Activated T-cell treated with anti-CD3 and anti-CD28 coated beads, Interleukin-2, amount 50 U/mL, for 48 hours (primary cell): ENCODE measurements at places on chromosomes 5 and 9.

DNA sequence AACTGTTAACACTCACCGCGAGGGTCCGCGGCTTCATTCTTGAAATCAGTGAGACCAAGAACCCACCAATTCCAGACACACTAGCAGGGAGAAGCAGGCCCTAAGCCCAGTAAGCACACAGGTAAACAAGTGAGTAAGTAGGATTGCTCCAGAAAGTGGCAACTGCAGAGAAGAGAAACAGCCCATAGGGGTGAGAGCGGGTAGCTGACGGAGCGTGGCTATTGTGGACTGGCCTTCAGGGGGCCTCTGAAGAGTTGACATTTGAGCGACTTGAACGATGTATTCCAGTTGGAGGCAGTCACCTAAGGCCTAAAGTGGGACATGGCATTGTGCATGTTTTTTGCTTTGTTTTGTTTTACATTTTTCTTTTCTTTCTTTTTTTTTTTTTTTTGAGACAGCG lies 74.2 kb downstream of the TSPAN17 start:
- DNase-seq, result no peak

DNA sequence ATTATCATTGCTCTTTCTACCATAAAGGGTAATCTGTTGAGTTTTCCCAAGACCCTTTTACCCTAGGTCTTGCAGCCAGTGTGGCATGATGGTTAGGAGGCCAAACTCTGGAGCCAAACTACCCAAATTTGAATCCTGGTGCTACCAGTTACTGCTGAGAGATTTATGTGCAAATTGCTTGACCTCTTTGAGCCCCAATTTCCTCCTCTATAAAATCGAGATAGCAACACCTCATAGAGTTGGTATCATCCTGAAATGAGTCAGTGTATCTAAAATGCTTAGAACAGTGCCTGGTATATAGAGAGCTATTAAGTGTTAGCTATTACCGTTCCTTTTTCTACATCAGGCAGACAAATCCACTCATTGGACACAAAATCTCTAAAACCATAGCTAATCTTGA lies 43.0 kb downstream of the ACTBL2 start:
- no peak for DNase-seq

GRCh38 chr5:54404568-54404967 lies 50.9 kb upstream of the HSPB3 start:
- DNase-seq, result no peak

DNA sequence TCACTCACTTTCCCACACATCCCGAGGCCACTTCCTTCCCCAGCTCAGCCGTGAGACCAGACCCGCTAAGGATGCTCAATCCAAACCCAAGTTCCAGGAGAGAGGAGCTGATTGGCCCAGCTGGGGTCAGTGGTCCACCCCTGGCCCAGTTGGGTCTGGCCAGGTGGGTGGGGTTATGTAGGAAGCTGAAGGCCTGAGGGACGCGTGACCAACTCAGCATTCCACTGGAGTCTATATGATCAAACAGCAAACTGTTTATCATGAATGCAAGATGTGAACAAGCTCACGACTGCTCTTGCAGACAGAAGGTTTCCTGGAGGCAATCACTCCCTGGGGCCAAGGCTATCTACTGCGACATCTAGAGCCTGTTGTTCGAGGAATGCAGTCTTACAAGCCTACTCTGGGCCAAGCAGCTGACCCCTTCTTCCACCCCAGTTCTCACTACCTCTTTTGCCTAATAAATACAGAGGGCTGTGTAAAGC lies 4.9 kb upstream of the RAPGEF1 start:
- DNase-seq, result no peak

DNA sequence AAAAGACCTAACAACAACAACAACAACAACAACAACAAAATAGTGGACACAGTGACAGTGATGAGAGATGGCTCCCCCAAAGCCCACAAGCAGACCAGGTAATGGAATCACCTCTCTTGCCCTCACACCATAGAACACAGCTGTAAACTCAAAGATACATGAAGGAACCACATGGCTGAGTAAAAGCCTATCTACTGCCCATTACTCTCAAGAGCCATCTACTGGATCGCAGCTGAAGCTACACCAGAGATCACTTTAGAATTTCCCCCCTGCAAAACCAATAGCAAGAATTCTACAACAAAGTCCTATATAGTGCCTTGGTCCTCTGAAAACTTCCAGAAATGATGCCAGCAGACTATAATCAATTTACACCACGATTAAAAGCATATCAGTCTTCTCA lies 1537.6 kb upstream of the CDH9 start:
- DNase-seq, result no peak

DNA sequence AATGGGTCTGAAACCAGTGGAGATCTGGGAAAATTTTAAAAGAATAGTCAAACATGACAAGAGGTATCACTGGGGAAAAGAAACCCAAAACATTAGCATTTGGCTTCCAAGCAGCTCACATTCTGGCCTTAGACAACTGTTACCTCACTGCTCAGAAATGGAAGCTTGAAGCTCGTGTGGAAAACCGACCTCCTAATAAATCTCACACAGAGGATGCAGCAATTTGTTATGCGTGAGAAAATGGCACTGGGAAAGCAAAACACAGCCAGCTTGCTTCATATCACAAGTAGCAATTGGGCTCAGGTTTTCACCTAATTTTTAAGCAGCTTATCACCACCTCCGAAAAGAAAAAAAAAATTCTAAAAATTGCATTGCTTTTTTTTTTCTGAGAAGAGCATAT lies 103.3 kb upstream of the TAS2R1 start:
- no peak for DNase-seq

DNA sequence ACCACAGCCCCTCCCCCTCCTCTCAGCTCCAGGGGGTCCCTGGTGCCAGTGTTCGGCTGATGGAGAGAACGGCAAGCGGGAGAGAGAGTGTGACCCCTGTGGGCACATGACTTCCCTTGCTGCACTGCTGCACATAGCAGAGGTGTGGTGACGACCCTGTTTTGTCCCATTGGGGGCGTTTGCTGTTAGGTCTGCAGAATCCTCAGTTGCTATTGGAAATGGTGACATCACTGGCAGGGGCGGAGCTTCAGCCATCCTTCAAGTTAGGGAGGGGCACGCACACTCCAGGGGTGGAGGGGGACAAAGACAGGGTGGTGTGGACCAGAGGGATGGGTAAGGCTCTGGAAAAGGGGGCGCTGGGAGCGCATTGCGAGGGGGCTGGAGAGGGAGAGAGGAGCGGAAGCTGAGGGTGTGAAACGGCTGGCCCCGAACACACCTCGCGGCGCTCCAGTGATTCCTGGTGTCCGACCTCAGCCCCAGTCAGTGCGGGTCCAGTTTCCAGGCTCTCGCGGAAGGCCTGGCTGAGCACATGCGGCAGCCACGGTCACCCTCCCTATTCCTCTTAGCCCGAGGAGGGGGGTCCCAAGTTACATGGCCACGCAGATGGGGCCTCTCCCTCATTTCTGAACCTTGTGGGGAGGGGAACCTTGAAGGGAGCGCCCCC lies 764 bp upstream of the GRIN1 start:
- DNase-seq, result no peak

- no peak for DNase-seq
Measured at GRCh38 chr5:78699552-78700153, 51.1 kb upstream of the LHFPL2 start.
